T-cell (primary cell): ENCODE measurements at places on chromosomes 7 and 10. TPM values are rescaled to one million over a fixed set of nuclear protein-coding genes. Genes with fewer than 3 reads are reported as not detected.

The CTTNBP2 gene
- total RNA-seq: not detected

The CEP55 gene
- total RNA-seq: 0.49 TPM

The WIPF3 gene
- total RNA-seq: 0.07 TPM

- no peak for DNase-seq
Observed at GRCh38 chr7:26538689-26539088, 247.0 kb downstream of the SNX10 start.

GRCh38 chr10:44353721-44354120 lies 31.2 kb downstream of the CXCL12 start:
- DNase-seq: no peak

- no peak for DNase-seq
Observed at GRCh38 chr7:136890399-136890798, 21.9 kb downstream of the CHRM2 start.
